CD4-positive, alpha-beta T cell treated with Interleukin-6 at 100 ng/mL for 8 hours (primary cell): ENCODE measurements at places on chromosomes 7 and 10.

DNA sequence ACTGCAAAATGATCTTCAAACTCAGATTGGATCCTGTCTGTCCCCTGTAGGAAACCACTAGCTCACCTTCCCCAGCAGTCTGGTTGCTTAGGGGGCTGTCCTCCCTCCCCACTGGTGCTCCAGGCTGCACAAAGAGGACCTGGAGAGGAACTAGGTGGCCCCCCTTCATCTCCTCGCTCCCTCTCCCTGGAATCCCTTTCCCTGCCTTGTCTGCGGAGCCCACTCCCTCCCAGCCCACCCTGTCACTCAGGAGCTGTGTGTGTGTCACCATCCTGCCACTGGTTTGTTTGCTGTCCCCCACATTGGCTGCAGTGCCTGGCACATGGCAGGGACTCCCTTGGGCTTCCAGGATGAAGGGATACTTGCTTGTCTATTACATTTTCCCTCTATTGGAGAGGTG is 35.5 kb upstream of the ZMIZ2 start:
- DNase-seq = no peak

GRCh38 chr10:100890141-100890672 is 22.6 kb upstream of the SLF2 start:
- no peak for DNase-seq

DNA sequence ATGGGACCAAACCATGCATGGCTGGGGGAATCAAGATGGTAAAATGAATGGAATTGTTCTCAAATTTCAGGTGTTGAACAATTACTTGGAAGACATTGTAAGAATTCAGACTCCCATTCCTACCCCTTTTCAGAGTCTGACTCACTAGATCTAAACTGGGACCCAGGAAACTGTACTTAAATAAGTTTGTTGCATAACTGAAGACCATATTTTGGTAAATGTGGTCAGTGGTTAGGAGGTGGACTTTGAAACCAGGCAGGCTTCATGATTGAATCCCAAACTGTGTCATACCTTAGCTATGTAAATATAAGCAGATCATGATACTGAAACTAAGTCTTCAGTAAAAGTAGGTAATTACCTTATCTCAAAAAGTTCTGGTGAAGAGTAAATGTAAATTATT is 41.7 kb downstream of the ZWINT start:
- no peak for DNase-seq

DNA sequence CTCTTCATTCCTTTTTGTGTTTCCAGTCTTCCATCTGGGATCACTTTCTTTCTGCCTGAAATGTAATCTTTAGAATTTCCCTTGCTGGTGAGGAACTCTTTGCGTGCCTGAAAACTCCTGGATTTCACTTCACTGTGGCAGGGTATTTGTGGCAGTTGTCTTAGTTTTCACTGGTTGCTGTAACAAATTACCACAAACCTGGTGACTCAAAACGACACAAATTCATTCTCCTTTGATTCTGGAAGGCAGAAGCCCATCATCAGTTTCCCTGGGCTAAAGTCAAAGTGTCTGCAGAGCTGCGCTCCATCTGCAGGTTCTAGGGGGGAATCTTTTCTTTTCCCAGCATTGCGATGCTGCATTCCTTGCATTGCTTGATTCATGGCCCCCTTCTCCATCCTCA is 109.3 kb downstream of the RBM20 start:
- DNase-seq = no peak

GRCh38 chr10:69213591-69214311 is 6.4 kb upstream of the HKDC1 start:
- no peak for DNase-seq

- DNase-seq = no peak
Observed at GRCh38 chr7:85234730-85235129, 47.9 kb upstream of the SEMA3D start.

GRCh38 chr7:98974205-98974604 is 95.9 kb downstream of the TRRAP start:
- DNase-seq = no peak

GRCh38 chr10:6390213-6390845 is 187.6 kb downstream of the PFKFB3 start:
- no peak for DNase-seq

GRCh38 chr10:18306031-18306430 is 165.8 kb downstream of the CACNB2 start:
- no peak for DNase-seq

DNA sequence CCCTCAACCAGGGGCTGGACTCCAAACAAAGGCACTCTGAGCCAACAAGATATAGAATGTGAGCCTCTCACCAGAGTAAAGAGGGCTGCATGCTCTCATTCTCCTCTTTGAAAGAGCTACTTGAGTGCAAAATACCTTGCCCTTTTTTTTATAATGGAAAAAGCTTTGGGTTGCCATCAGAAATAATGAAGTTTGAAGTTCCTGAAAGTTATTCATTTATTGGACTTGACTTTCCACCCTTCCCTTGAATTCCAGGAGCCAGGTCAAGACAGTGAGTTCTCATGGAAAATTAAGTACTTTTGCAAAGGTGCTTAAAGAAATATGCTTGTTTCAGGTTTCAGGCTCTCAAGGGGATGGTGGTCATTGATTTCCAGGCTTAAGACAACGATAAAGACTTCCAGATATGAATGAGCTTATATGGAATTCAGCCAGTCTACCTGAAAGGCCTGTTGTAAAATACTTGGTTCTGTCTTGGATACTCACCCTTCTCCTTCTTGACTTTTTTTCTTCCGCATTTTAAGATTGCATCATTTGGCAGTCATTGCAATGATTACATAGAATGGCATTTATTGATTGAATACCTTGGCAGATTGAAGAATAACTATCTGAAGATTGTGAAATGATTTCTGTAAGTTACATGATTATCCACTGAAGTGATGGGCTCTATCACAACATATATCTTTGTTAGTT is 696.4 kb downstream of the INHBA start:
- no peak for DNase-seq

- DNase-seq = no peak
Observed at GRCh38 chr7:46957195-46957594, 624.7 kb downstream of the TNS3 start.

GRCh38 chr10:5259952-5260578 is 63.4 kb downstream of the AKR1C4 start:
- DNase-seq = no peak
